ENCODE measurements at places on chromosomes 12 and 14.

DNA sequence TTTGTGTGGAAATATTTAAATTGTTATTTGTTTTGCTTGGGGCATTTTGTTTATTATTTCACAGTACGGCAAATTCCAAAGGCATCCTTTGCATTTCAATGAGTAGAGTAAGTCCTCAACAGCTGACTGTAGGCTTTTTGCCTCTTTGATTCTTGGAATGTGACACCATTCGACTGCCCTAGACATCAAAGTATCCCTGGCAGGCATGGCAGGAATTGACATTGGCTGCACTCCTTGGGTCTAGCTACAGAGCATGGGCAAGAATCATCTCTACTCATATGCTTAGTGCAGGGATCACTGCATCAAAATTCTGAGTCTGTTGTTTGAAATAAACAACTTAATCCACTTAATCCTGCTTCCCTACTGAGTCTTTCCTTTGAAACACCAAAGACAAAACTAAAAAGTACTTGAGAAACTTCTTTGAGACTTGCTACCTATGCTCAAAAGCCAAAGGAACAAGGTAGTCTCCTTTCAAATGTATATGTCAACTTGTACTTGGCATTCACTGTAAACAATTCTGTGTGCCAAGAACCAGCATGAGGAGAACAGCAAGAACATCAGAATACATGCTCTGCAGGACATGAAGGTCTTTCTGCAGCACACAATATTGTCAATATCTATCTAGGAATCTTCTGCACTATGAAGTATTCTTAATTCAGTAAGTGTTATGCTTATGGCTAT, 1569.0 kb upstream of the FLRT2 start:
- no peak for DNase-seq

- DNase-seq, result no peak
These were observed 117.5 kb downstream of the UNC79 start for GRCh38 chr14:93548102-93548843.

DNA sequence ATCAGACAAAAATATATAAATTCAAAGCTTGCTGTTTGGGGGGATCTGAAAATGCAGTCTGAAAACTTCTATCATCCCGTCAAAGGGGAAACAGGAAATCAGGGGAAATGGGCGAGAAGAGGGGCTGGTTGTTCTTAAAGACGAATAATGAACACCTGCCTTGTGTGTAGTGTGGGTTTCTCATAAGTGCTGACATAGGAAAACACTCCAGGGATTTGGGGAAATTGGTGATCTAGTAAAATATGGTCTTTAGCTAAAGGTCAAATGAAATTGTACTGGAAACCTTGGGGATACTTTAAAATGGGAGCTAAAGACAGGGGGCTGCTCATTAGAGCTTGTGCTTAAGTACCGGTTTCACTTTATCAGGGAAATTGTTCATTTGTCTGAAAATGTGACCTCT, 39.6 kb upstream of the PIK3C2G start:
- no peak for DNase-seq

GRCh38 chr12:93785249-93786010, 108.3 kb downstream of the CRADD start:
- peak; percentile 76 for DNase-seq

DNA sequence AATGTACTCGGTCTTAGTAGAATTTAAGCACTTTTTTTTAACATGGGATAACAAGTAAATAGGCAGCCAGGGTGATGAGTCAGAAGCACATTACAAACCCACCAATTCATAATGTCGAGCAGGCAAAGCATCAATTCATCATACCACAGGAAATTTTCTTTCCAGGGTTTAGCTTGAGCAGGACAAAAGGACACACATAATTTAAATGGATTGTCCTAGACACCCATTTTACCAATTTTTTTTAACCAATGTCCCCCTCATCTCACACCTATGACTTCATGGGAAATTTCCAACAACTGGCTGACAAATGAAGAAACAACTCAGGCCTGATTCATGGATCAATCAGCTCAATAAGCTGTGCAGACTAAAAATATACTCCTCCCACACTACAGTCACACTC, 58.8 kb upstream of the FOXG1 start:
- DNase-seq, result no peak

- no peak for DNase-seq
These were observed at the start of gene COX8C for GRCh38 chr14:93346926-93347721. Gene COX8C (plus strand): TSS chr14:93347182. CDS start chr14:93347269, 87 bp downstream.

DNA sequence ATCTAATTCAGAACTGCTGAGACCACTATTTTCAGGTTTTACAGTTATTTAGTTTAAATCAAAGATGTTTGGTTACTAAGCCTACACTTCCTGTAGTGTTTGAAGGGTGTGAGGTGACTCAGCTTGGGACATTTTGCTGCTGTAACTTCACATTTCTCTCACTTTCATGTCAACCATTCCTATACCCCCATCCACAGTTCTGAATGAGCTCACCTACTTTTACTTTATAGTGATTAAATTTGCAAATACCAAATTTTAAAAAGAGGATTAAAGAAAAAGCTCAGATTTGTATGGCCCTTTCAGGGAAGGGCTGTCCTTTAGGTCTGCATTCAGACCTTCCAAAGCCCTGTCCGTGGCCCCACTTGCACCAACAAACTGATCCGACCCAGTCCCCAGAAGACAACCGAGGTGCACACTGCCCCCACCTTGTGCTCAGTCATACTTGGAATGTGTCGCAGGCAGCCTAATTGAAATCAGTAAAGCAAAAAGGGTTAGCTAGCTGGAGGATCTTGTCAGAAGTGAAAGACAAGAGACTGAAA, 174.4 kb downstream of the MON2 start:
- DNase-seq, result no peak

DNA sequence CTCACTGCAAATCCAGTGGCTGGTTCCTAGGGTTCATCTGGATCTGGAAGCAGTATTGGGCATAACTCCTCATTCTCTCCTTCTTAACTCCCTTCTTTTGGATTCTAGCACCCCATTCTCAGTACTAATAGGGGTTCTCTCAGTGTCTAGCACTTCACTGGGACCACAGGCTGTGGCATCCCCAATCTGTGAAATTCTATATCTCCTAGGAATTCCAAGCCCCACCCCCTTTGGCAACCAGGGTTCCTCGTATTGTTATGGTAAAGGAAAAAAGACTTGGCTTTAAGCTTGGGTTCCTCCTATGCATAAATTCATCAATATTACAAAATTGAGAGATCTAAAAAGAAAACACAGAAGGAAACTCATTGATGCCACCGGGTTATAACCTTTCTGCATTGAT, 45.0 kb upstream of the FBXO21 start:
- DNase-seq, result no peak

GRCh38 chr12:48296586-48297282, 54.0 kb downstream of the ZNF641 start:
- DNase-seq, result peak; percentile 76

- no peak for DNase-seq
These were observed 8.1 kb downstream of the RFLNA start for GRCh38 chr12:124302807-124303578.

- DNase-seq, result no peak
These were observed 121.6 kb upstream of the EEA1 start for GRCh38 chr12:93050748-93051081.

GRCh38 chr14:104681689-104682074, 7.7 kb upstream of the INF2 start:
- DNase-seq, result peak; percentile 85

- no peak for DNase-seq
These were observed 120.5 kb downstream of the DENND5B start for GRCh38 chr12:31470459-31470858.

GRCh38 chr14:26598672-26599131, 869 bp upstream of the NOVA1 start:
- DNase-seq, result no peak

- no peak for DNase-seq
These were observed 792.0 kb downstream of the MED13L start for GRCh38 chr12:115485503-115485902.

DNA sequence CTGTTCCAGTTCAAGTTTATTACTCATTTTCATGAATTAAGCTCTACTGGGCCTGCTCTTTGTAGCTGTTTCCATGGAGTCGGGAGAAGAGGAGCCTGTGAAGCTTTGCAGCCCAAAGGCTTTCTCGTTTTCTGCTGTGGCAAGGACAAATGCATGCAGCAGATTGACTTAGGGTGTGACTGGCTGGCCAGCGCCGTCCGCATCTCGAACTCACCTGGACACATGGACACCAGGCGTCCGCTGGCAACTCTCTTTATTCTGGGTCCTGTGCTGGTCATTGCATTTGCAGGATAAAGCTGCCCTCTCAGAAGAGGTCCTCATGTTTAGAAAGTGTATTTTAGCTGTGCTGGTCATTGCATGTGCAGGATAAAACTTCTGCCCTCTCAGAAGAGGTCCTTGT, 350.4 kb downstream of the TMEM121 start:
- DNase-seq, result peak; percentile 44

GRCh38 chr12:113071135-113072112, 14.9 kb downstream of the DTX1 start:
- no peak for DNase-seq

DNA sequence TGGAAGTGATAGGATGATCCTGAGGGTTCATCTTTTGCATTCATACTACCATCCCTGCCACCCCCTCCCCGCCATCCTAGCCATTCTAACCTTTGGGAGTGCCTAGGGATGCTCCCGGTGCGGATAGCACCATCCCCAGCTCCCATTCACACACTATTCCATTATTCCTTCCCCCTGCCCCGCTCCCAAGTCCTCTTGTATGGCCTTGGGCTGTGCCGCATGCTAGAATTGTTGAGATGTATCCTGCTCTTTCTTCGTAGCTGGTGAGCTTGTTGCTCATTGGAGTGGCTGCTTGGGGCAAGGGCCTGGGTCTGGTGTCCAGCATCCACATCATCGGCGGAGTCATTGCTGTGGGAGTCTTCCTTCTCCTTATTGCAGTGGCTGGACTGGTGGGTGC, 644 bp downstream of the TSPAN31 start:
- DNase-seq, result no peak

DNA sequence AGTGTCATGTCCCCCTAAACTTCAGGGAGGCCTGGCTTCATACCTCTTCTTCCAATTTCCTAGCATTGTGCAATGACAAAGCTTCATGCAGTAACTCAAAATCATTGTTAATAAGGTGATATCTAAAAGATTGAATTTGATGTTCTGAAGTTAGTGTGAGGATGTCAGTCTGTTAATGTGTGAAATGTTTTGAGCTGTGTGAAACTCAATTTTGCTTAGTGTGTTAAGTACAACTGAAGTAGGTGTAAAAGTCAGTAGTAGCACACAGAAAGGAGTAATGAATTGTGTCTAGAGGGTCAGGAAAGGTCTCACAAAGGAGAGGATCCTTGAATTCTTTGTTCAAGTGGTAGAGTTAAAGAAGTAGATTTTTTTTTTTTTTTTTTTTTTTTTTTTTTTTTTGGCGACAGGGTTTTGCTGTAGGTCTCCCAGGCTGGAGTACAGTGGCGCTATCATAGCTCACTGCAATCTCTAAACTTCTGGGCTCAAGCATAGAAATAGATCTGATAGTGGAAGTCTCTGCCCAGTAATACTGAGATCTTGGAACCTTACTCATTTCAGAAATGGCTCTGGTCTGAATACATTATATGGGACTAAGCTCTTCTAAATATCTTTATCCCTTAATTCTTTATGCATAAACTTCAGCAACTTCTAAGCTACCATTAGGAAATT, 63.9 kb downstream of the FUT8 start:
- no peak for DNase-seq

GRCh38 chr12:60335745-60336144, 739.9 kb downstream of the SLC16A7 start:
- no peak for DNase-seq

GRCh38 chr12:31751085-31751484, 22.3 kb upstream of the AMN1 start:
- no peak for DNase-seq

- DNase-seq, result no peak
These were observed 12.9 kb downstream of the MDGA2 start for GRCh38 chr14:47662466-47662865.

GRCh38 chr12:66497008-66497897, 181.6 kb downstream of the GRIP1 start:
- DNase-seq, result no peak
